Effector CD4-positive, alpha-beta T cell (primary cell): ENCODE measurements at places on chromosomes 16 and 17.
A peak's percentile ranks its signal among the peaks of the same experiment; 100 is the strongest.

- peak; percentile 34 for DNase-seq
Observed at GRCh38 chr16:70770626-70771552, 30.1 kb downstream of the VAC14 start.

DNA sequence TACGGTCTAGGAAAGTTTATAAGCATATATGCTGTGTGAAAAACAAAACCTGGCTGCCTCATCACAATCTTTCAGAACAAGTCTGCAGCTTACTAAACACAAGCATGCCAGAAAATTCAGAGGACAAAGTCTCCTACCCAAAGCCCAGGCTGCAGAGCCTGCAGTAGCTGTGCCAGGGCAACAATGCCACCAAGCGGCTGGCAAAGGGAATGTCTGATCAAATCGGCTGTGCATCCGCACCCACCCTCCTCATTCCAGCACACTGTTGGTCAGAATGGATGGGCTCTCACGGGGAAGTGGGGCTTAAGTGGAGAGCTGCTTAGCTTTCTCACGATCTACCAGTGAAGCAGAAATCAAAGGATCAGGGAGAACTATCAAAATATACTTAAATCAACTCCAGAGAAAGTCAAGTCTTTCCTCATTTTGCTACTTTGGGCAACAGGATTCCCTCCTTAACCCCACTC lies 73.5 kb downstream of the CYTH1 start:
- DNase-seq: peak; percentile 45

GRCh38 chr17:16074423-16074822 lies 74.8 kb downstream of the TTC19 start:
- DNase-seq: no peak

GRCh38 chr17:16879686-16880085 lies 92.2 kb downstream of the TNFRSF13B start:
- no peak for DNase-seq

DNA sequence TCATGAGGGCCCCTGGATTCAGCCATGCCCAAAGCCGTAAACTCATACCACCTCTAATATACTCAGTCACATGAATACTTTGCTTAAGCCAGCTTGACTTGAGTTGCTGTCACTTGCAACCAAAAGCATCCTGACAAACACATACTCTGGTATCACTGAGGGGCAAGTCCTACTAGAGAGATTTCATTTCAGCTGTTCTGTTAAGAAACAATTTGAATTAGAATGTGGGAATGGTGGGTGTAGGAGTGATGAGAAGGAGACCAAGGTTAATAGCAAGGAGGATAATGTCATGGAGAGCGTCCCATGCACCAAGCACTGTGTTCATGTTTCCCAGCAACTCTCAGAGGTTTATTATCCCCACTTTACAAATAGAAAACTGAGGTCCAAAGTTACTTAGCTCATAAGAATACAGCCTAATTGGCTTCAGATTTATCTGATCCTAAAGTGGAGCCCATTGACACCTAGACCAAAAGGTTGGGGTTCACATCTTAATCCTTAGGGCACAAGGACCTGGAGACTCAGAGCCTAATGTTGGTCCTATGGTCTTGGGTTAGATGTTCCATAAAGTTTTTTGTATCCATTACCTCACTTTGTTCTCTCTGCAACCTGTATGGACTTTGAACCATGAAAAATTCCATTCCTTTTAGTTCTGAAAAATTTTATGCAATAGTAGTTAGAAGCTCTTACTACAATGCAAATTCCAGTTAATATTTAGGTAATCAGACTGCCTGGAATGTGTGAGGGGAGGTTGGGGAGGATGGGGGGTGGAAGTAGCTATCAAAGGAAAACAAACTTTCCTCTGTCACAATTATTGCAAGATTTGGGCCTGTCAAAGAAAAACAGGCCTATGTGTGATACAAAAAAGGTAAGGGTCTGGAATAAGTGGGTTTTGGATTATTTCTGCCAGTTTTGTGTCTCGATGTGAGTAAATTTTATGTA lies 105.9 kb downstream of the IRX3 start:
- no peak for DNase-seq

- no peak for DNase-seq
Observed at GRCh38 chr17:19486351-19487023, 47.2 kb upstream of the SLC47A1 start.

GRCh38 chr16:63653044-63653839 lies 1468.6 kb downstream of the CDH11 start:
- no peak for DNase-seq

- no peak for DNase-seq
Observed at GRCh38 chr17:63823659-63824331, 3.4 kb upstream of the PSMC5 start.

GRCh38 chr16:67462279-67462655 lies 18.7 kb downstream of the ATP6V0D1 start:
- DNase-seq: no peak

- DNase-seq: no peak
Observed at GRCh38 chr16:85628265-85628556, 15.1 kb downstream of the GSE1 start.

DNA sequence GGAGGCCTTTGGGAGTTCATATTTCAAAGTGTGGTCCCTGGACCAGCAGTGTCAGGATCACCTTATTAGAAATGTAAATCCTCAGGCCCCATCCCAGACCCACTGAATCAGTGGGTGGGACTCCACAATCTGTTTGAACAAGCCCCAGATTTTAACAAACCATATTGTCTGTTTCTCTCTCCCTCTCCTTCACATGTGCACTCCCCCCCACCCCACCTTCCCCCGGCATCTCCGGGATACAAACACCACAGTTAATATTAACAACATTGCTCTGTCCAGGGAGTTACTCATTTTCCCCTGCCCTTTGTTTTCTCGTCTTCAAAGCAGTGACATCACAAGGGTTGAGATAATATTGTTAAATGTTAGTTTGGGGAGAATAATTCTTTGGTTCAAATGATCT lies 127.3 kb downstream of the KATNIP start:
- DNase-seq: no peak

DNA sequence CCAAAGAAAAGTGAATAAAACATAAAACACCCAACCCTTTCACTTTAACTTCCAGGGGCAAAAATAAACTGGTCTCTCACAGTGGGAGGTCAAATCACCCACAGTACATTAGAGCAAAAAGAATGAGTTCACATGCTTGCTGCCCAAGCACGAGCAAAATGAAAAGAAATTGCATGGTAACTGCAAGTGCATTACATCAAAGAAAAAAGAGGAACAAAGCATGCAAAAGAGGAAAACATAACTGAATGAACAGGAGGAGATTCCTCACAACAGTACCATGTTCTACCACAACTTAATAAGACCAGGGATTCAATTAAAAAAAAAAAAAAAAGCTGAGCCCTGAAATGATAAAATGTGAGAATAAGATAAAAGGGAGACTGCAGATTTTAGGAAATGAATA lies 12.3 kb downstream of the DNAH2 start:
- DNase-seq: no peak
